Globus pallidus (tissue), 1 donor: ENCODE measurements at places on chromosomes 3 and 15.

GRCh38 chr3:170387950-170388349, 30.4 kb downstream of the SKIL start:
- no peak for DNase-seq

DNA sequence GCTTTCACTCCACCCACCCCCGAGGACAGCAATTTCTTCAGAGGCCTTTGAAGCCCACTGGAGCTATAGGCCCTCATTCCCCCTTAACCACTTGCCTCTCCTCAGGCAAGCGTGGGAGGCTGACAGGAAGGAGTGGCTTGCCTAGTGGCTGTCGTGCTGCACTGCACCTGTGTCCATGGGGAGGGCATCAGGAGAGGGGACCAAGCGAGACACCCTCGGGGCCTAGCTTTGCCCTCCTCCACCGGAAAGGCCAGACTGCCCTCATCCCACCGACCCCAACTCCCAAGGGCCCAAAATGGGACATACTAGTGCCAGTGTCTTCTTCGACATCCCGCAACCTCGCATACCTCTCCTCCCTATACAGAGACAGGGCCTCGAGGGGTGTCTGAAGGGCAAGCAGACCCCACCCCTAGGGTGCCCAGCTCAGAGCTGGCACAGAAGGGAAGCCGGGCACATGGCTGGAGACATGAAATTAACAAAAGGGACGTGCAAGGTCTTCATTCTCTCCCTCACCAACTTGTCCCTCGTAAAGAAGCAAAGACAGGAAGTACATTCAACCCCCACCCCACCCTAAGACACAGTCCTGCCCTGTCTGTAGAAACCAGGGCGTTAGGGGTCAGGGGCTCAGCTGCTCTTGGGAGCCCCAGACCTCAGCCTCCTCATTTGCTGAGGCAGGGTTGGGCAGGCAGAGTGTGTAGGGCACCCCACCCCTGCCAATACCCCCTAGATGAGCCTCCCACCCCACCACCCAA, 24.3 kb downstream of the VIPR1 start:
- DNase-seq = no peak

- DNase-seq = peak; percentile 47
Measured at GRCh38 chr3:187210545-187211327, 13.4 kb downstream of the RTP1 start.

GRCh38 chr3:13505147-13506130, 25.3 kb downstream of the HDAC11 start:
- DNase-seq = no peak

DNA sequence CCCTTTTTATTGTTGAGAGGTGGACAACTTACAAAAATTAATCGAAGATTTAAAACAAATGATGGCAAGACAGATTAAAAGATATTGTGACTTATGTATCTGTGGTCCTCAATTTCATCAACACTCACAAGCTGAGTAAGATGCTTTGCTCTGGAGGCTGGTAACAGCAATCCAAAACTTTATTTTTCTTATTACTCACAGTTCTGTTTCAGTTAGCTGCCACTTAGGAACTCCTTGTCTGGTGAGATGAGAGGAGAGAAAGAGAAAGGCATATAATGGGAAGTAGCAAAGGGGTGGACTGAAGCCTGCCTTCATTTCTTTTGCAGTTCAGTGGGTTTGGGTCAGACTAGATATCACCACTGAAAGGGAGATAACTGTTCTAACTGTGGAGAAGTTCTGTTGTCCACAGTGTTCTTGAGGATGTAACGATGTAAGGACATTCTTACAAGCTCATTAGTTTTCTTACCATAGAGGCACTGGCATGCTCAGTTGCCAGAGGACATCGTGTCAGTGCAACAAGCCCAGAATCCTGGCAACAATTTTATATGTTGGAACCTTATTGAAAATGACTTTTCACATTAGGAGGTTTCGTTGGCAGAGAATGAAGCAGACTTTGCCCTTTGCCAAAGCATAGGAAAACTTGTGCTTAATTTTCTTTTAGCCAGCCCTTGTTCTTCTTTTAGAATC, 93.6 kb downstream of the PLCL2 start:
- no peak for DNase-seq

DNA sequence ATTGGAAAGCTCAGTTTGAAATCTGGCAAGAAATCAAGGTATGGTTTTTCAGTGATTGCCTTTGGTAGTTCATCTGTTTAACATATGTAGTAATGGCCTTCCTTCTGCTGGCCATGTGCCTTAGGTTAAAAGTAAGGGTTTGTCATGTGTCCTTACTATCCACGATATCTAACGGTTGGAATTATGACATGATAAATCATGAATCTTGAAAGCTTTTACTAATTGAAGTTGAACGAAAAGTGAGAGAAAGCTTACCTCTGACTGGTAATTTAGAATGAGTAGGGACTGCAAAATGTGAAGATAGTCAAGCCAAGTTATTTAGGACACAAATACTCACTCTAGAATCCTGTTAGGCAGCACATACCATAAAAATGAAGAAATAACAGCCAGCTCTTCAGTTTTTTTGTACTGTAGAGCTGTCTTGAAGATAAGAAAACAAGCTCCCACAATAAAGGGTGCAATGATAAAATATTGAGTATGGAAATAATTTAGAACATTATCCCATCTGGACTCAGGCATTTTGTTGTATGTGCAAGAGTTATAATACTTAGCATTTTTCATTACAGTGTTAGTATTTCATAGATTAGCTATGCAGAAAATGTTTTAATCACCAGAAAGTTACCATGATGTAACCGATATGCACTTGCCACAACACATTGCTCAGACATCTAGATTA, 303.4 kb downstream of the ZNF385D start:
- no peak for DNase-seq

DNA sequence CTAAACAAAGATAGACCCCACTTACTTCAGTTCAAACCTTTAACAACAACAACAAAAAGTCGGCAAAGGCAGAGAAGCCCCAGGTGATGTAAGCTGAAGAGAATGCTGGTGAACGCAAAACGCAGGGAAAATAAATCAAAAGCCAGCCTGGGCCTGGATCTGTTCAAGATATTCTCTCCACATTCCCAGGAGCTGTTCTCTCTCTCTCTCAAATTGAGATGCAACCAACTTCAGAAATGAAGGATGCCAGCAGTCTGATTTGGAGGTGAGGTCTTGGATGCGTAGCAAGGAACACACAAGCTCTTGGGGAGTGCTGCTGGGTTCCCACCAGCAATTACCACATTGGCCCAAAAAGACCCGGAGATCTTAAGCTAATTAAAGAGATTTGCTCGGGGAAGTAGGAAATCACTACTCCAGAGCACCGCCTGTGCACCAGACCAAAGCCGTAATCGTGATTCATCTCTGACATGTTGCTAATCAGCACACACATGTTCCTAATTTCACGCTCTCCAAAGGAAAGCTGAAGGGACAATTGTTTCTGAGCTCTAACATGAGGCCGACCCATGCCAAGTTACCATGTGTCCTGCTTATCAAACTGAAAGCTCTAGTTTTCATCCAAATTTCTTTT, 37.1 kb downstream of the IL17RD start:
- no peak for DNase-seq

DNA sequence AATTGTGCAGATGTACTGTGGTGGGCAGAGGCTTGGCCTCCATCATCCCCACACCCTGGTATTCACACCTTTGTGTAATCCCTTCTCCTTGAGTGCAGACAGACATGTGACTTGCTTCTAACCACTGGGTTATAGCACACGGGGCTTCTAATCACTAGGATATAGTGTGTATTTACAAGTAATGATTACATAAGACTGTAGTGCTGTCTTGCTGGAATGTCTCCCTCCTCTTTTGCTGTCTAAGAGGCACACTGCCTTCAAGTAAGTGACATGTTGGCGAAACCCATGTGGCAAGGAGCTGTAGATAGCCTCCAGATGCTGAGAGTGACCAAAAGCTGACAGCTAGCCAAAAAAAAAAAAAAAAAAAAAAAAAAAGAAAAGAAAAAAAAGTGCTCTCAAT, 542.7 kb upstream of the MDFIC2 start:
- DNase-seq = no peak

DNA sequence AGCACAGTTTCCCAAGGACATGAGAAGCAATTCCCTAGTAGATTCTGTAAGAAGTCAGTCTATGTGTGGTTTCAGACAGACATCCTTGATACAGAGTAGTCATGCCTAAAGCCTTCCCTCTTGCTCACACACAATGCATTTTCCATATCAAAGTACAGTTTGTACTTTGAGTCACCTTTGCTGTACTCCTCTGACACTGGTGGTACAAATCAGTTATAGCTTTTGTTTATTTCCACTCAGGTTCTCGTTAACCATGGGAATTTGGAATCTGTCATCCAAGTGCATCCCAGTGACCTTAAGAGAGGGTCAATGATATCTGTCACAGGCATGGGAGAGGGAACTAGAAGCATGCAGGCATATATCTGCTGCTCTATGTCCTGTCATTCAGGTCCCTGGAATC, 3.6 kb upstream of the GNB4 start:
- no peak for DNase-seq

DNA sequence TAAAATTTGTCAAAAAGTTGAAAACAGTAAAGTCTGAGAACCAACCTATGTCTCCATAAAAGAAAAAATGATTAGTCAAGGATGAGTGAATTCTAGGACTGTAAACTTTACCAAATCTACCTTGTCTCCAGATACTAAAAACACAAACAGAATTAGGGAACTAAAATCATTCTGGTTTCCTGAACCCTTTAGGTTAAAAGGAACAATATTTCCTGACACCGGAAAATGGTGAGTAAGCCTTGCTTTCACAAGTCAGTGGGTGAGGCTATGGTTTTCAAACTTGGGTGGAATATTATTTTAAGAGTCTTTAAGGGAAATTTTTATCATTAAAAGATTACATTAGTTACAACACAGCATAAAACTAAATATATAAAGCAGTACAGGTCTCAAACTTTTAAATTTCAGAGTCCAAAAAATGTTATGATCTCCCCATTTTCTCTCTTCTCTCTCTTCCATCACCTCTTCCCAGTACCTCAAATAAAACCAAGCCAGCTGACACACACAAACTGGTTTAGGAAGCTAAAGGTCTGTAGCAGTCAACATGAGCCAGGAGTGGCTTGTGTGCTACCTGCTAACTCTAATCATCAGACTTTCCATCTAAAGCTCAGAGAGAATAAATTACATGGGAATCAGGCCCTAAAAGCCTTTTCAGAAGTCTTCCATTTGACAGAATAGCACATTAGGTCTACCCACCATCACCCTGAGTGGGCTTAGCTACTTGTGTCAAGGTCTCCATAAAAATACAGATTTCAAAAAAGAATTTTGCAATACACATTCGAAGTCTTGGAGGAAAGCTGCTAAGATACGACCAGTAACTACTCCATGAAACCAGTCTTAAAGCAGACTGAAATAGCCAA, 2.2 kb downstream of the SLC12A6 start:
- DNase-seq = peak; percentile 19

DNA sequence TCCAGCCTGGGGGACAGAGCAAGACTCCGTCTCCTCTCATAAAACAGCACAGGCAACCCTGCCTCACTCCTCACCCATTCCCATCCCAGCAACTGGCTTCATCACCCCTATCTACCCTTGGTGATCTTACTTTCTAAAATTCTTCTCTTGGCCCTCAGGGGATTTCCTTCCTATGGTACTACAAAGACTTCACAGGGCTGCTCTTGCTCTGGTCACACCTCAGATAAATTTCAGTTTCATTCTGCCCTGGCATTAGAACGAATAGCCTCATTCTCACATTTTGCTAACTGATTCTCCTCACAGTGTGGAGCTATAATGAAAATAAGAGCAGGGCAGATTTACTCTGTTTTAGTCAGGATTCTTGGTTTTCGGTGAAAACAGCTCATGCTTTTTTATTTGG, 22.1 kb upstream of the CRBN start:
- DNase-seq = no peak

- DNase-seq = no peak
Measured at GRCh38 chr3:140187656-140188221, 252.8 kb downstream of the CLSTN2 start.

DNA sequence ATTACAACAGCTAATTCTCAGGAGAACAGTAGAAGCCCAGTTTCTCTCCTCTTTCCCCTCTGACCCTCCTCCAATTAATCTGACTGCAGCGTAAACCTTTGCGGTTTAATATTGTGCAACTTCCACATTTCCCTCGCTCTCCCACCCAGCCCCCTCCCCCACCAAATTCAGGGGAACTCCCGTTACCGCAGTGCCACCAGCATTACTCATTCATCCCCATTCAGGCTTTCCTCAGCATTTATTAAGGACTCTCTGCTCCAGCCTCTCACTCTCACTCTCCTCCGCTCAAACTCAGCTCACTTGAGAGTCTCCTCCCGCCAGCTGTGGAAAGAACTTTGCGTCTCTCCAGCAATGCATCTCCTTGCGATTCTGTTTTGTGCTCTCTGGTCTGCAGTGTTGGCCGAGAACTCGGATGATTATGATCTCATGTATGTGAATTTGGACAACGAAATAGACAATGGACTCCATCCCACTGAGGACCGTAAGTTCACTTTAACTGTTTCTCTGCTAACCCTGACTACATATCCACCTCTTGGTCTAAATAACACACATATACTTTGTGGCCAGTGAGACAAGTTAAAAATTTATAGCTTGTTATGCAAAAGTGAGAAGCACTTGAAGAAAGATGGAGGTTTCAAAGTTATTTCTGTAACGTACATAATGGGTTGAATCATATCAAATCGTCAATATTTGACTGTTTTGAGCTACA, at the start of gene PTX3:
Gene PTX3, plus strand, starts transcription at position 268 of the 709 bp plus-strand sequence. Its CDS starts 84 bp downstream, at position 352.
- DNase-seq = peak; percentile 7

DNA sequence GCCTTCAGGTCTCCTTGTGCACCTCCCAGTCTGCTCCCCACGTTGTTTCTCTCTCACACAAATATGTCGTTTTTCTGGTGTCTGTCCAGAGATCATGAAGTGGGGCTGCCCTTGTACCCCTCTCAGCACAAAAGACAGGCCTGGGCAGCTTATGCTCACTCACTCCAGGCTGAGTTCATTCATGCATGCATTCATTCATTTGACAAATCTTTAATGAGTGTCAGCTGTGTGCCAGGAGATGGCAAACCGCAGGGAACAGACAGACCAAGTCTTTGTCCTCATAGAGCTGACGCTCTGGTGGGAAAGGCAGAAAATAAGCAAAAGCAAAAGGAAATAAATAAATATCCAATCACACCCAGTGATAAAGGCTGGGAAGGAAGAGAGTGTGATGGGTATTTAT, 7.6 kb upstream of the TRH start:
- DNase-seq = no peak

- DNase-seq = no peak
Measured at GRCh38 chr3:73509066-73509465, 115.7 kb downstream of the PDZRN3 start.

DNA sequence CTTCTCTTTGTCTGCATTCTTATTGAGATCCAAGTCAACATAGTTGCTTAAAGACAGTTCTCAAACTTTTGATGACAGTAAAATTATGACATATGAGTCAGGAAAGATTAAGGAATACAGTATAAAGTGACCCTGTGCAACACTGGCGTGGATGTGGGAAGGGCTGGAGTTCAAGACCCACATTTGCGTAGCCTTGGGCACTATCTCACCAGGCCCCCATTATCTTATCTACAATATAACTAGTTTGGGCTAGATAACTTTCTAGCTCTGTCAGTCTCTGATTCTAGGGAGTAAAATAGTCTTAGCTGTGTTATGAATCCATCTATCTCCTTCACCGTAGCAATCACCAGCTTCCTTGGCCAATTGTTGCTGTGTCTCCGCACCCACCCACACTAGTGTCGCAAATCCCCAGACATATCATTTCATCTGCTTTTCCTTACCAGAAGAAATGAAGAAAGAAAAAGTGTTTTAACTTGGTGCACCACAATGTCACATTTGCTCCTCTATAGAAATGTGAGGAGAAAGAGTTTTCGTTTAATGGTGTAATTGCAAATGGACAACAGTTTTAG, 14.9 kb upstream of the TM4SF4 start:
- DNase-seq = no peak

- no peak for DNase-seq
Measured at GRCh38 chr3:15214758-15215157, 8.7 kb downstream of the CAPN7 start.

- DNase-seq = no peak
Measured at GRCh38 chr3:114242947-114243346, 5.6 kb upstream of the ZNF80 start.
